ENCODE measurements at places on chromosomes 11 and 22.

DNA sequence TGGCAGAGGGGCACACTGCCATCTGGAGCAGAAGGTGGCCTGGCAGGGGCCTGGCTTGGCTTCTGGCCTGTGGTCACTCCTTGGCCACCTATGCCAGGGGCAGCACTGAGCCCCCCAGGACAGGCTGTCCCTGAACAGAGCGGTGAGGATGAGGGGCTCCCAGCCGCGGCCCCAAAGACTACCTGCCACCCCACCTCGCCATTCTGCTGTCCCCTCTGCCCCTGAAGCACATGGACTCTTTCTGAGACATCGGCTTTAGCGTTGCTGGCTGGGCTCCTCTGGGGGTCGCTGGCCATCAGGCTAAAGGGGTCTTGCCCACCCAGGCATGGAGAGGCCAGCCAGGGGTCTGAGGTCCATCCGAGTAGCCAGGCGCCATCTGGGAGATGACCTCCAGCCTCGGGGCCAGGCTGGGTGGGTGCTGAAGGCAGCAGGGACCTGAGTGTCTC lies 87.8 kb downstream of the WNT7B start:
- DNase-seq = no peak

- no peak for DNase-seq
Measured at GRCh38 chr11:35536470-35536869, 11.1 kb upstream of the PAMR1 start.

- DNase-seq = no peak
Measured at GRCh38 chr11:115222863-115223530, 281.2 kb downstream of the CADM1 start.

DNA sequence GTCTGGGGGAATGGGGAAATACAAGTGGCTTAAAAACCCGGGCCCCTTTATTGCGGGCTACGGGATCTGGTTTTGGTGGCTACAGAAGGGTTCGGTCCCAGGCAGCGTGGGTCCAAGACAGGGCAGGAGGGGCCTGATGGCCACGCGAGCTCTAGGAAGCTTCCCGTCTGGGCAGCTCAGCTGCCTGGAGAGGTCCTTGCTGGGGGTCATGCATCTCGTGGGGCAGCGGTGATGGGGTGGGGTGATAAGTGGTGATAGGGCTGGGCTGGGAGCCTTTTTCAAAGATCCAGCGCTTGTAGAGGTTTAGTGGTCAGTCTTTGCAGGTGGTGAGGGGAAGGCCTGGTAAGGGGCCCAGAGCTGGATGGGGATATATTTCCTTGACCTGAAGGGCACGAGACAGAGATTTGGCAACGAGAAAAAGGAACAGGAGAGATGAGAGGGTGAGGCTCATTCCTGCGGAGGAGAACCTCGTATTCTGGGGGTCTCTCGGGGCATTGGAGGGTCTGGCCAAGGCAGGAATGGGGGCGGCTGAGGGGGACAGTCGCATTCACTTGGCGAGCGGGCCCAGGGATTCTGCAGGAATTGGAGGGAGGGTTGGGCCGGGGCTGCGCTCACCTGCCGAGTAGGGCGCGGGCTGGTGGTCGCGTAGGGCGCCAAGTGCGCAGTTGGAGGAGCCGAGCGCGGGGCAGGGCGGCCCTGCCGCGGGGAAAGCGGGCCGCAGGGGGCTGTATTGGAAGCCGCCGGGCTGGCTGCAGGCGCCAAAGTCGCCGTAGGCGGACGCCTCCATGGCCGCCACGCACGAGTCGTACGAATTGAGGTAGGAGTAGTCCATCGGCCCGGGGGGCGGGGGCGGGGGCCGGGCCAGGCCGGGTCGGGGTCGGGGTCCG lies 560 bp downstream of the PHOX2A start:
- no peak for DNase-seq

DNA sequence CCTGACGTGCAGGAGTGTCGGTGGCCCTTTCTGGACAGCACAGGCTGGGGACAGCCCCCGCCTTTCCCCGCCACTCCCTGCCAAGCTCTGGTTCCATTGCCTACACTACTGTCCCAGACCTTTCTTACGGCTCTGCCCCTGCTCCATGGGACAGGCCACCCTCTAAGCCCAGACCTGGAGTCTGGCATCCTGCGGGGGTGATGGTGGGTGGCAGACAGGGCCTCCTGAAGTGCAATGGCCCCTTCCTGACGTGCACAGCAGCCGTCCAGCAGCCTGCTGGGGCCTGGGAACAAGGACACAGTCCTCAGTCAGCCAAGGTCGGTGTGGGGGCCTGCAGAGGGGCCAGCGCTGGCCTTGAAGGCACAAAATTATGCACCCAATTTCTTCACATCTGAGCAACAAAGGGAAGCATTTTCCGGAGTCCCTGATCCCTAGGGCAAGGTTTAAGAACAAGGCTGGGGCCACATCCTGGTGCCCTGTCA lies 79.7 kb upstream of the KCNQ1OT1 start:
- DNase-seq = no peak

DNA sequence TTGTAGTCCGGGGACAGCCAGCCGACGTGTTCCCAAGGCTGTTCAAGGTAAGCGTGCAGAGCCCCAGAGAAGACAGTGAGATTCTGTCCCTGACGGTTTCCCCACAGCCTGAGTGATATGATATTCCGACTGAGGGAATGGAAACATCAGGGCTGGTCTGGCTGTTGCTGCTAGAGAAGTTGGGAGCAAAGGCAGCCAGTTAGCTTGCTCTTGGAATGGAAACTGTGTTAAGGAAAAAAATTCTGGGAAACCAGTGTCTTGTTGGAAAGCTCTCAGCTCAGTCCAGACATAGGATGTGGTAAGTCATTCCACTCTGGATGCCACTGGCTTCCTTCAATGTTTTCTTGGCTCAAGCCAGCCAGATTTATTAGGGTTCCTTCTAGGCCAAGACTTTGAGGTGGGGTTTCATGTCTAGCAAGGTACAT lies 8.8 kb downstream of the CRY2 start:
- peak; percentile 60 for DNase-seq

GRCh38 chr11:126011265-126011664 lies 51.4 kb downstream of the CDON start:
- DNase-seq = no peak

GRCh38 chr22:33720166-33720878 lies 200.0 kb downstream of the LARGE1 start:
- no peak for DNase-seq

Data from GM04504 (cell line).